ENCODE measurements at places on chromosomes 16 and 17.

GRCh38 chr17:60305141-60305540 lies 86.8 kb downstream of the USP32 start:
- peak; percentile 34 for DNase-seq

GRCh38 chr17:38591759-38592241 lies 14.0 kb downstream of the SRCIN1 start:
- peak; percentile 21 for DNase-seq

GRCh38 chr17:38428112-38428642 lies at the start of gene ARHGAP23:
TSS of gene ARHGAP23 (plus strand) at chr17:38428464. CDS start at chr17:38428486, 22 bp downstream.
- peak; percentile 50 for DNase-seq

DNA sequence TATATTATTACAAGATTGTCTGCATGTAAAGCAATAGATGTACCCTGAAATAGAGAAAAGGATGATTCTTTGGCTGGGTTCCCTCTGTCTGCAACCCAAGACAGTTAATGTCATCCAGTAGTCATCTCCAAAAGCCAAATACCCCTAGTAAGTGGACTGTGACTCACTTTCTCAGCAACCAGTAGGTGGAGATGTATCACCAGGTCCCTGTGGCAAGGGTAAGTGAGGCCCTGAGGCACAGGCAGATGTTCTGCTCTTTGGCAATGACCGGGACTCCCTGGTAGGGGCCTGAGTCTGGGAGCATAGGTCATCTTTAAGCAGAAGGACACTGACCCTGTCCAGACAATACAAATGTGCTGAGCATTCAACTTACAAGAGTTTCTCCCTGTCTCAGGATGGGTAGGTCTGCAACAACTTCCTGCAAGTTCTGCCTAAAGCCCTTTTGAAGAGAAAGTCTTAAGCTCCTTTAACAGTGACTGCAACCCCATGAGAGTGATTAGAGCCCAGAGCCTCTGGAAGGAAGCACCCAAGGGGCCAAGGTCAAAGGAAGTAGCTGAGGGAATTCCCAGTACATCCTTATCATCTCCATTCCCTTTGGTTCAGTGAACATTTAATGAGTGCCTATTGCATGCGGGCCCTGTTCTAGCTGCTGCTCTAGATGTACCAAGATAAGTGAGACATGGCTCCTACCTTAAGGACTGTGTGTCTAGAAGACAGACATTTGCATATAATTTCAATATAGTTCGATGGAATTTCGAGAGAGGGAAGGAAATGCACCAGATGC lies 31.9 kb downstream of the PMP22 start:
- DNase-seq = peak; percentile 8

DNA sequence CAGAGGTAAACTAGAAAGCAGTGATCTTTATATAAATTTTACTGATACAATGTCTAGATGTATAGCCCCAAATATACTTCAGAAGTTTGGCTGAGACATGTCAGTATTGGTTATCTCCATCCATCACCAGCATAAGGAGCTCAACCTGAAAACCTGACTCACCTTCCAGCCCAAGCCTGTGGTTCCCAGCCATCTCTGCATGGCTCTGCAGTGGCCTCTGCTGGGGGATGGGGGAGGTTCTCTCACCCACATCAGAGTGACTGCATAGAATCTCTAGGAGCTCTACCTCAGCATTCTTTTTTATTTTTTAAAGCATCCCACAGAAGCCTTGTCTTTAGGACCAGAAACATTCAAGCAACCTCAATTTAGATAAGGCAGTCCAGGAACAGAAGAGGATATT lies 27.3 kb downstream of the USP7 start:
- DNase-seq = peak; percentile 77

DNA sequence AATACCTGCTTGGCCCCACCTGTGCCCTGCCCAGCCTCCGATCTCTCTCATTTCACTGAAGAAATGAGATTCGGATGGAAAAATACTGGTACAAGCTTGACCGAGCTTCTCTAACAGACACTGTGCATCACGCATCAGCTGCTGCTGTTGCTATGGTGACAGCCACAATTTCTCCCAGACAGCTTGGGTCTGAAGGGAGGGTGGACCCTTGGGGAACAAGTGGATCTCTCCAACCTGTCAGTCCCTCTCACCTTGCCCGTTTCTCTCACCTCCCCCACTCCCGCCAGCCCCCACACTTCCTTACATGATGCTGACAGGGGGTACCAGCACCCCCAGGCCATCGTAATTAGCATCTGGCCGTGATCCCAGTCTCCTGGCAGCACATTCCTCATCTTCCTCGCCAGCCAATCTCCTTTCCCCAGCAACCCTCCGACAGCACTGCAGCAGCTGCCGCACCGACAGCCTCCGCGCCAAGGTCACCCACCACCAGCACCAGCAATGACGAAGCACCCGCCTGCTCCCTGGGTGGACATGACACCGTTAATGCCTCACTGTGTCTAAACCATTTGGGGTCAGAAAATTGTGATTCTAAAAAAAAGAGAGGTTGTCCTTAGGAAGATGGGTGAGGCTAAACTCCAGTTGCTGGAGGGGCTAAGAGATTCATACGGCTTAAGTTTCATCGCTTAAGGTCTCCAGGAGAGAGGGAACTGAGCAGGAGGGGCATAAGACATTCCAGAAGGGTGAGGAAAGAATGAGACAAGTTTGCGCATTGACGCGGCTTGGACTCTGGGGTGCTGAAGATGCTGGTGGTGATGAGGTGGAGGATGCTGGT lies 58.6 kb upstream of the TNRC6A start:
- DNase-seq = no peak

DNA sequence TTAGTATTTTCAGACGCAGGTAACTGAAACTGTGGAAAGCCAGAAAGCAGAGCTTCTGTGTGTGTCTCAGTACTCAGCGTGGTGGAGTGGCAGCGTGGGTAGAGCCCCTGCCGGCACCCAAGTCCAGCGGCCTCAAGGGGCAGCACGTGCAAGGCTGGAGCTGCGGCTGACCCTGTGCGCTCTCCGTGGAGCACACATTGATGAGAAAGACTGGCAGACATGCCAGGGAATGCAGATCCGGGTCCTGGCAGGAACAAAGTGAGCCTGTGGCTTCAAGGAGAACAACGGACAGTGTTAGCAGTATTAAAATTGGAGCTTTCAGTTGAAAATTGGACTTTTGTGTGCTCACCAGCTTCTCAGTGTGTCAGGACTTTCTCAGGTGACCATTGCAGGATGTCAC lies 23.3 kb downstream of the ZC3H18 start:
- DNase-seq = no peak

GRCh38 chr17:59361916-59362810 lies 30.7 kb downstream of the YPEL2 start:
- no peak for DNase-seq

DNA sequence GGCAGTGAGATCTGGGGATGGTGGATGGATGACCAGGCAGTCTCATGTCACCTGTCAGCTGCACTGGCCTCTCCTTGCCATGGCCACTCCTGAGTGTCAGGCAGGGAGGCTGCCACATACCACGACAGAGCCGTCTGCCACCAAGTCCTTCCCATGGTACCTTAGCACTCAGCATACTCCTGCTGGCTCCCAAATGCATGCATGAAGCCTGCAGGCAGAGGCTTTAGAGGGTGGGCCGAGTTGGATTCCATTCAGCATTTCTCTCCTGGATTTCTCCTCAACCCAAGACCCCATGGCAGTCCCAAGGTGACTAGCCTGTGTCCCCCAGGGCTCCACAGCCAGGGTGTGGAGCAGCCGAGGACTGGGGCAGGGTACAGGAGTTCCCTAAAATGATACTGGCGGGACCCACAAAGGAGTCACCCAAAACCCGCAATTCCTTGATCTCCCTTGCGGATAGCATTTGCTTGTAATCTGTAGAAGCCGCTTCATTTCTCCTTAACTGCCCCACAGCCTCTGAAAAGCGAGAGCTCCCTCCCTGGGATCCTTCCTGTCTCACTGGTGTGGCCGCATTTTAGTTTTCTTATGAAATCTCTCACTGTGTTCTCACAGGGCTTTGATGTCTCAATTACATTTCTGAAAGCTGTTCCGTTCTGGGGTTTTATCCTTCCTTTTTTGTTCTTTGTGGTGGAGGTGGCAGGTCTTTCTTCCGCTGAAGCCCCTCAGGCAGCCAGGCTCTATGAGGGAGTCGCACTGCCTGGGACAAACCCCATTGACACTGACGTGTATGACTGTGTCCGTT lies 141.4 kb downstream of the SOCS1 start:
- DNase-seq = no peak

DNA sequence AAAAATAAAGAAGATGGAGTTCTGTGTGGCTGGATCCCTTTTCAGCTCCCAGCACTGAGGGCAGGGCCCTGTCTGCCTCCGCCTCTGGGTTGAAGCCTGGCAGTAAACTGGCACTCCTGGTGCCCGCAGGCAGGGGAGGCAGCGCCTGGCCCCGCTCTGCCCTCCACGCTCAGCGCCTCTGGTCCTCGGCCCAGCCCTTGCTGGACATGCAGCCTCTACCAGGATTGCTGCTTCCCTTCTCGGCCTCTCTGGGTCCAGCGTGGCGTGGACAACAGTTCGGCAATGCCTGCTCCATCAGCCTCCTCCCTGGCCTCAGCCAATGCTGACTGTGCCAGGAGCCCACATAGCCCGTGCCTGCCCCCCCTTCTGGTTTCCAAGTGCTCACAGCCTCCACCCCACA lies 84.4 kb upstream of the CHMP6 start:
- DNase-seq = no peak

DNA sequence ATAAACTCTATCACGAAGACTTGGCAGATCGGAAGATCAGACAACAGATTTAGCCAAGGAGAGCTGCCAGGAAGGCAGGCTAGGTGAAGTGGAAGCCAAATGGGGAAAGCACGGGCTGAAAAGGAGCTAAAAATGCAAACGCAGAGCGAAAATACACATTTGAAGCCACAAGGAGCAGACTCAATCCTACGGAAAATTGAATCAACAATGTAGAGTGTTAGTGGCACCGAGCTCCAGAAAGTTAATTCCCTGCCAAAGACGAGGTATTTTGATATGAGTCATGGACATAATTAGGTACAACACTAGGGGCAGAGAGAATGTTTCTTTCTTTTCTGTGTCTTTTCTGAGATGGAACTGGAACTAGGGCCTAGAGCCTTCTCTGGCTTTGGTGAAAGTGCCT lies 20.7 kb downstream of the GSG1L start:
- DNase-seq = no peak

DNA sequence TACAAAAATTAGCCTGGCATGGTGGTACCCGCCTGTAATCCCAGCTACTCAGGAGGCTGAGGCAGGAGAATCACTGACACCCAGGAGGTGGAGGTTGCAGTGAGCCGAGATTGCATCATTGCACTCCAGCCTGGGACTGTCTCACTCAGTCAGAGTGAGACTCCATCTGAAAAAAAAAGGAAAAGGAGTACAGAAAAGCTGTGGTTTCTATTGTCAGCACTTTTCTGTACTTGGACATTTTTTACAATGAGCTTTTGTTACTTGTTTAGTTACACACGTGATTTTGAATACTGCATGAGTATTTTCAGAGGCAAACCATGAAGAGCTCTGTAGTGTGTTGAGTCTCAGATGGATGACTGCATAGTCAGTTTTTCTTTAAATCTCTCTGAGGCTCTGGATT lies 26.3 kb downstream of the ZC3H18 start:
- DNase-seq = no peak

- DNase-seq = no peak
Measured at GRCh38 chr17:68034452-68034776, 1.1 kb upstream of the KPNA2 start.

GRCh38 chr17:3157218-3157617 lies 29.9 kb upstream of the OR1G1 start:
- no peak for DNase-seq
